Renal pelvis (tissue), 12 donors: ENCODE measurements at places on chromosomes 3 and 15.

DNA sequence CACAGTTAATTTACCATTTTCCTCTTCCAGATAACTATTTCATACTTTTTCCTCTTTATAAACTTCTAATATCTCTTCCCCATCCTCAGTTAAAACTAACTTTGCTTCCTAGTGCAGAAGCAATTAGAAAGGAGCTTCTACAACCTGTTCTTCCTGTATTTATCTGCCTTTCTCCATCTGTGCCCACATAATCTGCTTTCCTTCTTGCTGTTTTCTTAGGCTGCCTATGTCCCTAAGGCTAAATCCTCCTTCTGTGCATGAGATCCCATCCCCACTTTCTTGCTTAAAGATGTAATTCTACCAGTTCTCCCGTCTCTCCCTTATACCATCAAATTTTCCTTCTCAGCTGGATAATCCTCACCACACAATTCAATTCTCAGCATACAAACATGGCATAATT lies 28.3 kb upstream of the HGD start:
- no peak for DNase-seq

- DNase-seq, result no peak
These were observed 107.1 kb downstream of the DGKG start for GRCh38 chr3:186254676-186255650.

GRCh38 chr3:71109241-71109976 lies 474.1 kb downstream of the FOXP1 start:
- no peak for DNase-seq

- DNase-seq, result no peak
These were observed 81.9 kb downstream of the LRRK1 start for GRCh38 chr15:101001056-101001455.

DNA sequence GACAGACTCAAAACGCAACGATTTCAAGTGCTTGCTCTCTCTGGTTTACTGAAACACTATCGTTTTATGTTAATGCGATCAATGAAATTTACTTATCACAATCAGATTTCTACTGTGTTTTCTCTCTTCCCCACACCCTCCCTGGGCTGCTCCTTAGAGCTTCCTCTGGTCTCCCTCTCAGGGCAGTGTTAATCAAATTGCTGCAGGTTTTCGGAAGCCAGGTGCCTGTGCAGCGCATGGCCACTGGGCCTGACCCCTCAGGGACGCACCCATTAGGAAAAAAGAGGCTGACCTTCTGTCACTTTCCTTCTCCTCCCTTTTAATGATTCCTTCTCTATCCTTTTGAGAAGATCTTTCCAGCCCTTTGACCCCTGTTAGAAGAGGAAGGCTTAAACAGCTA lies 134.5 kb upstream of the ONECUT1 start:
- no peak for DNase-seq

GRCh38 chr3:106945435-106945834 lies 431.8 kb upstream of the CCDC54 start:
- DNase-seq, result no peak

GRCh38 chr3:172557515-172558220 lies 34.4 kb upstream of the TNFSF10 start:
- no peak for DNase-seq

DNA sequence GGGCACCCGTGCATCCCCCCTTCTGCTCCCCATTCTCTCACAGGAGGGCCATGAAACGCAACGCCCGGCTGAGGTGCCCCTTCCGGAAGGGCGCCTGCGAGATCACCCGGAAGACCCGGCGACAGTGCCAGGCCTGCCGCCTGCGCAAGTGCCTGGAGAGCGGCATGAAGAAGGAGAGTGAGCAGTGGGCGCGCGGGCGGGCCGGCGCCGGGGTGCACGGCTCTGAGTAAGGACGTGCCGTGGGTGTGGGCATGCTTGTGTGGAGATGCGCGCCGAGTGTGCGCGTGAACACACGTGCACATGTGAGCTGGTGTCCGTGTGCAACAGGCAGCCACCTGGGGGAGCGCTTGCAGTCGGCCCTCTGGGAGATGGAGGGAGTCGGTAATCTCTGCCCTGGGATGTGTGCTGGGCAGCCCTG lies 28.1 kb downstream of the NR1I2 start:
- peak; percentile 27 for DNase-seq

DNA sequence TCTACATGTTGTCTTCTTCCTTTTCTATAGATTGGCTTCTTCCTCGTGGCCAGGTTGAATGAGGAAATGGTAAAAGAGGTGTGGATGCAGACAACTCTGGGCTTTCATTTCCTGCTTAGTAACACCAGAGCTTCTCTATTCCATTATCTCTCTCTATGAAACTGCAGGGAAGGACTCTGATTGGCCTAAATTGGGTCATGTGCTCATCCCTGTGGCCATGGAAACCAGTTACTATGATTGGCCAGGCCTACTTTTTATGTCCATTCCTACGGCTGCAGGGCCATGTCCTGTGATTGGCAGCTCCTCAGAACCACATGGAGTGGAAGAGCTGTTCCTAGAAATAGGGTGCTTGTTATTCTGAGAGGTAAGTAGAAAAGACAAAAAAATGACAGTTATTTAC lies 486.9 kb upstream of the ADAMTS9 start:
- DNase-seq, result no peak

DNA sequence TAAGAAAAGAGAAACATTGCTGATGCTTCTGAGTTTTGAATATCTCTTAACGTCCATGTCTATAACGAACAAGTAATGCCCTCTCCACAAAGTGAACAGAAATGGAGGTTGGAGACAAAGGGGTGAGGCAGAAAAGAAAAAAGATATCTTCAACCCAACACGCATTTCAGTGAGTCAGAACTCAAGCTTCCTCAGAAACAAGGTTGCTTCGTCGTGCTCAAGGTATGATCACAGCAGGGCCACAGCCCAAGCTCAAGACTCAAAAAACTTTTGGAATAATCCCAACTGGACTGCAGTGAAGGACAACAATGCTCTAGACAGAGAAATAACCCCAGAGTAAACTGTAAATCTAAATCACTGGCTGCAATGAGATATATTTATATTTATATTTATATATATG lies 18.9 kb downstream of the WNT5A start:
- DNase-seq, result no peak

- DNase-seq, result no peak
These were observed 32.0 kb downstream of the PPP1R2 start for GRCh38 chr3:195511136-195511535.

DNA sequence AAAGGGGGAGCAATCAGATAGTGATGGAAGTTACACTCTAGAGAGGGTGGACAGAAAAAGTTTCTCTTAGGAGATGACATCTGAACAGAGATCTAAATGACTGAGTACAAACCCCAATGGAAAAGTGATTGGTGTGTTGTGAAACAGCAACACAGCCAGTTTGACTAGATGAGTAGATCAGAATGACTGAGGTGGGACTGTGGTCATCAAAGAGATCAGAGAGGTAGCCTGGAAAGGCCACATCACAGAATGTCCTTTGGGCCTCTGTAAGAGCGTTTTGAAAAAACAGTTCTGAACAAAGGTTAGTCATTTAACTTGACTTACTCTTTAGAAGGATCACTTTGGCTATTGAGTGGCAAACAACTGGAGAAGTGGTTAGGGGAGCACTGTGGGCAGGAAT lies 10.6 kb downstream of the LRRC58 start:
- no peak for DNase-seq

- DNase-seq, result no peak
These were observed 72.7 kb downstream of the TJP1 start for GRCh38 chr15:29749365-29750086.

GRCh38 chr3:190485830-190486532 lies 27.9 kb upstream of the IL1RAP start:
- DNase-seq, result peak; percentile 38

GRCh38 chr3:124532071-124532470 lies 198.2 kb upstream of the UMPS start:
- DNase-seq, result no peak

- no peak for DNase-seq
These were observed 695 bp downstream of the RPL32 start for GRCh38 chr3:12840591-12841148.

- DNase-seq, result no peak
These were observed 41.0 kb downstream of the MBNL1 start for GRCh38 chr3:152309535-152310307.

DNA sequence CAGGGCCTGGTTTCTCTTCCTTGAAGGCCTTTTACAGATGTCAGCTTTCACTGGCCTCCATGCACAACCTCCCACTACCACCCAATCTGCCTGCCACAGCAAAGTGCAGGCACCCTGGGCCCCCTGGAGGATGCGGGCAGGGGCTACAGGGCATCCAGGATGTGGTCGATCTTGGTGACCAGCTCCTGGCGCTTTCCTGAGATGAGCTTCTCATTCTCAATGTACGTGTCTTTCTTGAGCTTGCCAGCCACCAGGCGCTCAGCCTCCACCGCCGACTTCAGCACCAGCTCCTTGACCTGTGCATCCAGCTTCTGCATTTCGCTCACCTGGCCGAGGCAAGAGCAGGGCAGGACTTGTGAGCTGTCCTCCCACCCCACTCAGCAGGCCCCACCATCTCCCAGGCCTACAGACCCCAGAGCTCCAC lies 30.3 kb downstream of the RPN1 start:
- DNase-seq, result no peak

DNA sequence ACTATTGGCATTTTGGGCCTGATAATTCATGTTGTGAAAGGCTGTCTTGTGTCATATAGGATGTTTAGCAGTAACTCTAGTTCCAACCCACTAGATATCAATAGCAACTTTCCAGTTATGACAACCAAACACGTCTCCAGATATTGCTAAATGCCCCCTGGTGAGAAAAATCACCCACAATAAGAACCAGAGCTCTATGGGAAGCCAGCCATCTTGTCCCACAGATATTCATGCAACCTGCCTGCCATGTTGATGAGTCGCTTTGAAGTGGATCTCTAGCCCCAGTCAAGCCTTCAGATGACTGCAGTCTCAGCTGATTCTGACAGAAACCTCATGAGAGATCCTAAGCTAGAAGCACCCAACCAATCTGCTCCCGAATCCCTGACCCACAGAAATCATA lies 5.6 kb upstream of the TNIK start:
- DNase-seq, result no peak

GRCh38 chr15:24835301-24835700 lies 119.5 kb upstream of the SNRPN start:
- DNase-seq, result no peak

GRCh38 chr3:62870321-62870720 lies 4.9 kb downstream of the CADPS start:
- DNase-seq, result no peak

GRCh38 chr3:116102037-116102436 lies 343.2 kb downstream of the LSAMP start:
- no peak for DNase-seq

DNA sequence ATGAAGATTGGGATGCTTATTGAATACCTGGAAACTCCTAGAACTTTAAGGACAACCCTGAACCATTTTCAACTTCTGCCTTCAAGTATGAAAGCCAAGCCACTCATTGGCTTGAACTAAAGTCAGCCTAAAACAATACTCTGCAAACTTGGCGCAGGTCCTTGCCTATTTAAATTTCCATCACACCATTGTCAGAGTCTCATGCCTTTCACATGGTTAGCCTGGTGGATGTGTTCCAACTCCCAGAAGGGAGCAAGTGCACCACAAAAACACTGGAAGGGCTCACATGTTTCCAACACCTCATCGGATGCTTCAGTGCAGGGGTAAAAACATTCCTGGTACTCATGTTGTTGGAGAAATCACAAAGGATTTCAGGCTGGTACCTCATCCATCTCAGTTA lies 511.6 kb upstream of the MDFIC2 start:
- no peak for DNase-seq

DNA sequence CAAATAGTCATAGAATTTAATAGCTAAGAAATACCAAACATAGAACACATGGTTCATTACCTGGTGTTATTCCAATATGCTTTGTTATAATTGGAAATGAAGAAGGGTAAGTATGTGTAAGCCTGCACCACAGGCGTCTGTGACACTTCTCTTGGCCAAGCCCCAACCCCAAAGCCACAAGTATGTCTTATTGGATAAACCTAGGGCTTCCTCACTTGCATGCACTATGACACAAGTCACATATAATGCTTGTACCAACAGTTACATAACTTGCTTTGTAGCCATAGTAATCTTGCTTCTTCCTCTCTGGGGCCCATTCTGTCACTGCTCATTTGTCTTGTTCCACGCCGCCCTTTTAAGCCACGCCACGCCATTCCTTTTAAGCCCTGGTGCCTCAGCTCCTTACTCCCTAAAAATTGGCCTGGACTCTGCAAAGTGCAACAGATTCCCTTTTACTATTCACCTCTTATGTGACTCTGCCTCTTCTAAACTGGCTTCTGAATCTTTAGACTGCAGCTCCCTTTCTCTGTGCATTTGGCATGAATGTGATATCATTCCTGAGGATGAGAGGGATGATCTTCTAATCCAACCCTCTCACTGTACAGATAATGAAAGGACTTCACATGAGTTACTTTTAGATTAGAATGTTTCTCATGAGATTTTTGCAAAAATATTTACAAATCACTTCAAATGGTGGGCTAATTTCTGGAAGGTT lies 48.1 kb upstream of the EPHA3 start:
- no peak for DNase-seq

- DNase-seq, result no peak
These were observed 184.1 kb upstream of the LRRC3B start for GRCh38 chr3:26438325-26438940.

- DNase-seq, result no peak
These were observed 11.0 kb downstream of the CXCR6 start for GRCh38 chr3:45954306-45954705.

DNA sequence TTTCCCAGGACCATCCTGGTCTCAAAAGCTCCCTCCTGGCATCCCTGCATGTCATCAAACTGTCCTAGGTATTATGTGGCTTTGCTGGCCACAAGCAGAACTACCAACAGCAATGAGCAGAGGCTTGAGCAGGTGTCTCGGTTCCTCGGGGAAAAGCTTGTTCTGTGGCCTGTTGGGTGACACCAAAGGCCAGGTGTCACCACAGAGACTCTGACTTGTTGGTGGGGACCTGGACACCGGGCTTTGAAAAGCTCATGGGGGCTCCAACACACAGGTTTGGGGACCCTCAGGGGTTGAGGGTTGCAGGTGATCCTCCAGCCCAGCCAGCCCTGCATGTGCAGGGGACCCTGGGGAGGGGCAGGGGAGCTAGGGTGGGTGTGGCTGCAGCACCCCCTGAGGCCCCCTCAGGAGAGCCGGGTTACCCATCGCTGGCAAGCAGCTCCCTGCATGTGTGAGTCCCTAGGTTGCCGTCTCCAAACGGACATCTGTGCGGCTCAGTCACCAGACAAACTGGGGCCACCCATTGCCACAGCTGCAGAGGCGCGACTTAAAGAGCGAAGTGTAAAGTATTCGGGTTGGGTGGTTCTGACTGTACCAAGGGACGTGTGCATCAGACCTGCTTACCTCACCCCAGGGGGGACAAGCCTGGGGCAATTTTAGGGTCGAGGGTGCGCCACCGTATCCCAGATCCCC lies 140.1 kb downstream of the CHSY1 start:
- no peak for DNase-seq

GRCh38 chr15:54289590-54290136 lies 311.4 kb downstream of the UNC13C start:
- DNase-seq, result no peak

DNA sequence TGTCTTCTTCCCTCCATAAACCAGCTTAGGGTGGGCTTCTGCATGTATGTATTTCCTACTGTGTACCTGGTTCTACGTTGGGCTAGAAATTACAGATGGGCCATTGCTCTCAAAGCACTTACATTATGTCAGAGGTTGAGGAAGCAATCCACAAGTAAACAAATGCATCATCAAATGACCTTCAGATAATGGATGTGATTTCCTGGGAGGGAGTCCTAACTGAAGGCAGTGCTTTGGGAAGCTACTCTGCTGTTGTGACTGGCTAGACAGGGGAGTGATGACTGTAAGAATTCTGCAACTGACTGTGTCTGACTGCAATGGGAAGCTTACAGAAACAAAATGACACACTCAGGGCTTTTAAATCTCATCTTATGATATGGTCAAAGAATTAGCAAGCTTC lies 71.0 kb upstream of the PRR23E start:
- DNase-seq, result no peak

- DNase-seq, result no peak
These were observed 347 bp downstream of the HACL1 start for GRCh38 chr3:15601046-15601398.
